ENCODE measurements at places on chromosomes 2 and 18.

- no peak for DNase-seq
These were observed 152.2 kb downstream of the MTX2 start for GRCh38 chr2:176421297-176422050.

- DNase-seq = no peak
These were observed 56.1 kb downstream of the DYNAP start for GRCh38 chr18:54647176-54647575.

- DNase-seq = no peak
These were observed 6.0 kb upstream of the IL1R2 start for GRCh38 chr2:101985793-101986164.

DNA sequence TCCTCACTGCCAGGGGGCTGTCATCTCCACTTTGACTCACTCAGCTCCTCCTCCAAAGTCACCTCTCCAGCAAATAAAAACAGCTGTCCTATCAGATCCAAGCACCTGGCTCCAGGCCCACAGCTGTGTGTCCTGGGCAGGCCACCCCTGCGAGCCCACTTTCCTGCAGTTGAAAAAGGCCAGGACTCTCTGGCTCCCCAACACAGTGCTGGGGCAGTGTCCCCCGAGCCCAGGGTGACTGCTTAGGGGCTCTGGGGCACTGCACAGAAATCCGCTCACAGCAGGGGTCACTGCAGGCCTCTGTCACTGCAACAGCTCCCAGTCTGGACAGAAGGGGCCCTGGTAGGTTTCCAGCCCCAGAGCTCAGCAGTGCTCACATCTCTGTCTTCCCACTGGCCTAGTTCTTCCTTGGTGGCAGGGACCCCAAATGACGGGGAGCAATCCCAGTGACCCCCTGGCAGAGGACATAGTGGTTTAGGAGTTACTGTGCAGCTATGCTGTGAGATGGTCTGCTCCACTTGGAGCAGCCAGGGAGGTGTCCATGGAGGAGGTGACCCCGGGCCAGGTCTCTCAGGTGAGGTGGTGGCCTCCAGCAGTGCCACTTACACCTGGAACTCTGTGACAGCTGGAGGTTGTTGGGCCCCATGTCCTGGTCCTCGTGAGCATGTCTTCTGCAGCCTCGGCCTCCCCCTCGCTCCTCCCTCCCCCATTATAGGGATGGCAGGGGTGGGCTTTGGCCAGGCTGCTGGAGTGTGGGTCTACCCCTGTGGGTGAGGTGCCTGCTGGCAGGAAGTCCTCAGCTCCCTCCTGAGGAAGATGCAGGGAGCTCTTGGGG lies 35.5 kb downstream of the HS6ST1 start:
- no peak for DNase-seq

DNA sequence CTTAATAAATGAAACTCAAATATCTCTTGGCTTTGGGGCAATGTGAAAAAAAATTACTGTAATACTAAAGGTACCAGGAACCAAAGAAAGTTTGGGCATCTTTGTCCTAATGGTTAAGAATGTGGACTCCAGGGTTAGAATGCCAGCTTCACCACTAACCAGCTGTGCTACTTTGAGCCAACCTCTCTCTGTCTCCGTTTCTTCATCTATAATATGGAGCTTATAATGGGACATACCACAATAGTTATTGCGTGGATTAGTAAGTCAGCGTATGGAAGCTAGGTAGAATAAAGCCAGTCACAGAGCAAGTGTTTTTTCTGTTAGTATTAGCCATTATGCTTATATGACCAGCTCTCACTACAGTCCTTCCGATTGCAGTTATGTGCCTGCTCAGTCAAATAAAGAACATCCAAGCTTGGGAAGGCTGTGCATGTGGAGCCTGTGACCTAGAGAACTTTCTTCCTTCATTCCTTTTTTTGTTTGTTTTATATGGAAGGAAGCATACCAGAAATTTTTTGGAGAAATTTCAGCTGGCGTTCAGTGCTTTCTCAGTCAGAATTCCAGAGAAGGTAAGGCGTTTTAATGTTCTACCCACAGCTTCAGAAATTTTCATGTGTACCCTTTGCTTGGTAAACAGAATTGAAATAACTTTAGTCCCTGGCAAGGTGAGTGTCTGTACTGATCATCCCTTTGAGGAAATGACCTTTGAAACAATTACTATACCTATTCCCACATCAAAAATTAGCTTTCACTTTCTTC lies 114.0 kb upstream of the RND3 start:
- no peak for DNase-seq

GRCh38 chr2:6412533-6413091 lies 453.1 kb downstream of the CMPK2 start:
- DNase-seq = no peak

GRCh38 chr2:27955384-27956161 lies 65.0 kb downstream of the BABAM2 start:
- DNase-seq = no peak

DNA sequence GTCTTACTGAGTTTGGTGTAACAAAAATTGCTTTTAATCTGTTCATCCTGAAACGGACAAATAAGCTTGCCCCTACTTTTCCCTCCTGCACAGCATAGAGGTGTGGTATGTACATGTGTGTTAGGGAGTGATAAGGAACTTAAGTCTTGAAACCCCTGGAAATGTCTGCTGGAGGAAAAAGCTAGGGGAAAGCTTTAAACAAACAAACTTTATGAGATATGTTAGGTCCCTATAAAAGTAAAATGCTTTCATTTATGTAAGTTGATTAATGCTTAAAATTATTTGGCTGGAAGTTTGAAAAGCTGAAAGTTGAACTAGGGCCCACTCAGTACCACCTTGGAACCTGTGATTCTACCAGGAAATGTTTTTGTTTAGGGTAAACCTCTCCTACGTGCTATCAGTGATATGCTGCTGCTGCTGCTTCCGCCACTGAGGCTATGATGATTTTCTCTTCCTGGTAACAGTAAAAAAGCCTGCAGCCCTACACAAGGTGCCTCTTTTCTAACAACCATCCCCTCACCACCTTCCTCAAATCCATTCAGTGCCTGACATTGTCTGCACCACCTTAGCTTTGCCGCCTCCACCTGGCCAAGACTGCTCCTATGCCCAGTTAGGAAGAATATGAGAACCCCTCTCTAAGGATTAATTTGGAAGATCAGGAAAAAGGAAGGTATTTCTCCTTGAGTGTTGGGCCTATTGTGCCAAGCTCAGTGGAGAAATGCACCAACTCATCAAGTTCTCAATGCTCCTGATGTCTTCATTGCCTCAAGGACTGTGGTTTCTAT lies 2.5 kb upstream of the YES1 start:
- DNase-seq = no peak
